Esophagus squamous epithelium (tissue), 5 donors: ENCODE measurements at places on chromosomes 7 and 10.
A peak's percentile ranks its signal among the peaks of the same experiment; 100 is the strongest.

DNA sequence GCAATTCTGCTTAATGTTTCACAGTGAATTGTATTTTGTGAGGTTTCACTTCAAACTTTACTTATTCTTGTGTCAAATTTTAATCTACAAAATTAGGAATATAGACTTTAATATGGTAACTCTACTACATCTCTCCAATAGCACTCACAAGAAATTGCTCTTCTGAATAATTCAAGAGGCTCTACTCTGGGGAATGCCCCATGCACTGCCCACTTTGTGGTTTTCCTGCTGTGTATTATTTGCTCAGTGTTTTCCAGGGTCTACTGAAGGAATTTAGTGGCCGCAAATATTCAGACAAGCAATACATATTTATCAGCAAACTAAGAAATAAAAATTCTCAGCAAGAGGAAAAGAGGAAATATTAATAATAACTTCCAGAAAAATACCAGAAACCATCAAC lies 611.4 kb downstream of the TNS3 start:
- no peak overlapping the region for H3K4me3 ChIP-seq
- no peaks in the 10 kb centered on the region for H3K27me3 ChIP-seq
- no peak for DNase-seq
- H3K36me3 ChIP-seq = no peaks in the 10 kb centered on the region
- H3K27ac ChIP-seq = no peak overlapping the region

DNA sequence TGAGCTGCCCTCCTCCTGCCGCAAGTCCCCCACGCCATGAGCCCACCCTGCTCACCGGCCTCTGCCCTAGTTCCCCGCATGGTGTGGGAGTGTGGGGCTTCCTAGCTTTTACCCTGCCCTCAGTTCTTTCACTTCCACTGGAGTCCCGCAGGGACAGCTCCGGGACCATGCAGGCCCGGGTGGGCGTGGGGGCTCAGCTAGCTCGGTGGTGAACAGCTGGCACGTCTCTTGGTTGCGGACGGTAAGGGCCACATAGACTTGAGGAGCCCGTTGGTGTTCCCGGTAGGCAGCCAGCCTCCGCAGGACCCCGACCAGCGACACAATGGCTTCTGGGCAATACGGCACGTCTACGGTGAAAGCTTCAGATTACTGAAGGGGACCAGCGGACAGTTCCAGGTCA lies 108.9 kb upstream of the CCZ1B start:
- H3K4me1 ChIP-seq = no peaks in the 10 kb centered on the region
- no peak overlapping the region for H3K27ac ChIP-seq
- no peak for DNase-seq
- H3K36me3 ChIP-seq = no peaks in the 10 kb centered on the region
- no peaks in the 10 kb centered on the region for H3K27me3 ChIP-seq

GRCh38 chr10:100886091-100886490 lies 26.7 kb upstream of the SLF2 start:
- no peaks in the 10 kb centered on the region for H3K36me3 ChIP-seq
- no peak overlapping the region for H3K27ac ChIP-seq
- H3K27me3 ChIP-seq = no peaks in the 10 kb centered on the region
- H3K4me3 ChIP-seq = no peak overlapping the region

DNA sequence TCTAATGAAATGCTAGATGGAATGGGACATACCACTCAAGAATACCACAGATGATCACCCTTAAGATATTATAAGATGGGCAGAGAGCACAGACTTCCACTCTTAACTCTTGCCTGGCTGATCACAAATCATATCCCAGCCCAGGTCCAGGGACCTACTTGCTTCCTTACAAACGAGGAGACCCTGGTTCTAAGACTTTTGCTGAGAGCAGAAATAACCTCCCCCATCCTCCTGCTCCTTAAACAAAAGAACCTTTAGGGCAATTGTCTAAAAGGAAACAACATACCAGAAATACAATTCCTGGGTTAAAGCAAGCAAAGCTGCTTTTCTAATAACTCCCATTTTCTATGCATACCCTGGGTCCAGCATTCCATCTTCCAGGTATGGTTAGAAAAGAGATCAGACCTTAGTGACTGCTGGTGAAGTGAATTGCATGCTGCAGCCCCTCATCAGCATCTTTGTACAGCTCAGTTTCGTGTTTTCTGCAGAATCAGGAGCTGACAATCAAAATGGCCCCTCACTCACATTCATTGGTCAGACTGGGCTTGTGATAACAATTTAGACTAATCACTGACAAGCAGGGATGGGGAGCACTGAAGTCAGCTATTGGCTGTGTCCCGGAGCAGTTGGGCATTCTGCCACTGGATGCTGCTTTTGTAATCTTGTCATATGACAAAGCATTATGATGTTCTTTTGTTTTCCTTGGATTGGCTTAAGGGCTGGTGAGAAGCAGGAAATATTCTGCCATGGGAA lies 14.6 kb downstream of the IFIT3 start:
- no peak for DNase-seq
- H3K36me3 ChIP-seq = peaks cover 23% of the 10 kb centered on the region
- peaks cover 14% of the 10 kb centered on the region for H3K4me1 ChIP-seq
- H3K4me3 ChIP-seq = no peak overlapping the region
- no peaks in the 10 kb centered on the region for H3K27me3 ChIP-seq

DNA sequence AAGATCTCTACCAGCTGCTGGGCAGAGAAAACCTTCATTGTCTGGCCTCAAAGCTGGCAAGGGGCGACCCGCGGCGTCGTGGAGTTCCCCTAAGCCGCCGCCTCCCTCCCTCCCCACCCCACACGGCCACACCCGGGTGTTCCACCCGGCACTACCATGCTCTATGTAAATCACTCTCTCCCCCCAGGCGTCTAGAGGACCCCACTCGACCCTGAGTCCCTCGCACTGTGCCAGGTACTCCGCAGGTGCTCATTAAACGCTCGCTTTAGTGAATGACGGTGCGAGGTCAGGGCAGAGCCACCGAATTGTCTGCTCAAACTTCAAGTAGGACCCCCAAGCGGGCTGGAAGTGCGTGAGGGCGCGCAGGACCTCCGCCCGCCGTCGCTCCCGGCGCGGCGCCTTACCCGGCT lies 628 bp downstream of the PARP12 start:
- H3K4me3 ChIP-seq = peak overlapping the region; percentile 84
- no peak for DNase-seq
- H3K36me3 ChIP-seq = no peaks in the 10 kb centered on the region
- H3K27me3 ChIP-seq = no peaks in the 10 kb centered on the region
- peaks cover 29% of the 10 kb centered on the region for H3K4me1 ChIP-seq
- H3K27ac ChIP-seq = peak overlapping the region; percentile 96

- no peak overlapping the region for H3K4me3 ChIP-seq
- DNase-seq = no peak
- no peaks in the 10 kb centered on the region for H3K4me1 ChIP-seq
- H3K27me3 ChIP-seq = no peaks in the 10 kb centered on the region
- H3K27ac ChIP-seq = no peak overlapping the region
Observed at GRCh38 chr10:123287594-123288247, 133.5 kb downstream of the BUB3 start.

DNA sequence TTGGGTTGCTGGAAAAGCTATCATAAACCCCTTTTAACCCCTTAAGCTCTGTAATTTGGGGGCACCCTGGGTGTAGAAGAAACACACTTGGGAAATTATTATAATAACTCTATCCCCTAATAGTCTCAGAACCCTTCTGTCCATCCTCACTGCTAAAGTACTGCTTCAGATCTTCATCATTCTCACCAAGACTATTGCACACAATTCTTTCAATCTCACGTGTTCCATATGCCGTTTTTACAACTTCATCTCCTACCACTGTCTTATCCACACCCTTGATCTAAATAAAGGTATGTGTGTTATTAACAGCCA lies 15.8 kb downstream of the ANKRD22 start:
- H3K27ac ChIP-seq = no peak overlapping the region
- H3K27me3 ChIP-seq = no peaks in the 10 kb centered on the region
- no peaks in the 10 kb centered on the region for H3K4me1 ChIP-seq
- no peaks in the 10 kb centered on the region for H3K36me3 ChIP-seq
- no peak overlapping the region for H3K4me3 ChIP-seq
- no peak for DNase-seq

DNA sequence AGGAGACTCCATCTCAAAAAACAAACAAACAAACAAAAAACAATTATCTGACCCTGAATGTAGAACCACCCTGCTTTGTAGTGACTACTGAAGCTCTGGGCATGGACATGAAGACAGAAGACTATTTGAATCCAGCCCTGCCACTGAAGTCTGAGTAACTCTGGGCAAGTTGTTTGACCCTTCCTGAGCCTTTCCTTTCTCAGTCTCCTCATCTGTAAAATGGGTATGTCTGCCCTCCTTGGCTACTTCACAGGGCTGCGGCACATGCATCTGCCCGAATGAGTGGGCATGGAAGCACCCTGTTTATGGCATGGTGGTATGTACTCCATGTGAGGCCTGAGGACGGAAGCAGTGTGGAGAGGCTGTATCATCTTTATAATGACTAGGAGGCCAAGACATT lies 22.2 kb upstream of the MALSU1 start:
- H3K27ac ChIP-seq = no peak overlapping the region
- DNase-seq = no peak
- no peaks in the 10 kb centered on the region for H3K36me3 ChIP-seq
- H3K27me3 ChIP-seq = no peaks in the 10 kb centered on the region

DNA sequence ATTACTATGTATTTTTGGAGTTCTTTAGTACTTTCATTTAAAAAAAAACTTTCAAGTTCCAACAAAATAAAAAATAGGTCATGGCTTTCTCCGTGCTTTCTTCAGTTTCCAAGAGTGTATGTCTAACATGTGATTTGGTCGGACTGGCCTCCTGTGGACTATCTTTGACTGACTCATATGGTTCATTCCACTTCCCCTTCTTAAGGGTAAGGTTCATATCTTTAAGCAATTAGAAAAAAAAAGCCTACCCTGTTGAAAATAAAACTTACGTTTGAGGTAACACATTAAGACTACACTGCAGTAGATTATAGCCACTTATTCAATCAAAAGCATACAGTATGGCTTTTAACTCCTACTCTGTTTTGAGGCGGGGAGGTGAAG lies 112.8 kb upstream of the AHR start:
- H3K4me1 ChIP-seq = no peaks in the 10 kb centered on the region
- no peak overlapping the region for H3K4me3 ChIP-seq
- H3K27ac ChIP-seq = no peak overlapping the region
- H3K36me3 ChIP-seq = no peaks in the 10 kb centered on the region

- no peaks in the 10 kb centered on the region for H3K27me3 ChIP-seq
- H3K4me1 ChIP-seq = peaks cover 5% of the 10 kb centered on the region
- DNase-seq = no peak
- H3K4me3 ChIP-seq = no peak overlapping the region
- no peak overlapping the region for H3K27ac ChIP-seq
Observed at GRCh38 chr10:50565301-50566083, 58.3 kb downstream of the SGMS1 start.

- H3K4me1 ChIP-seq = no peaks in the 10 kb centered on the region
- no peaks in the 10 kb centered on the region for H3K27me3 ChIP-seq
- H3K4me3 ChIP-seq = no peak overlapping the region
- H3K27ac ChIP-seq = no peak overlapping the region
- no peak for DNase-seq
Observed at GRCh38 chr10:88693392-88694020, 12.5 kb upstream of the LIPK start.

GRCh38 chr10:26448706-26449435 lies 10.7 kb downstream of the APBB1IP start:
- H3K36me3 ChIP-seq = no peaks in the 10 kb centered on the region
- peak overlapping the region; percentile 14 for H3K27ac ChIP-seq
- no peaks in the 10 kb centered on the region for H3K27me3 ChIP-seq

DNA sequence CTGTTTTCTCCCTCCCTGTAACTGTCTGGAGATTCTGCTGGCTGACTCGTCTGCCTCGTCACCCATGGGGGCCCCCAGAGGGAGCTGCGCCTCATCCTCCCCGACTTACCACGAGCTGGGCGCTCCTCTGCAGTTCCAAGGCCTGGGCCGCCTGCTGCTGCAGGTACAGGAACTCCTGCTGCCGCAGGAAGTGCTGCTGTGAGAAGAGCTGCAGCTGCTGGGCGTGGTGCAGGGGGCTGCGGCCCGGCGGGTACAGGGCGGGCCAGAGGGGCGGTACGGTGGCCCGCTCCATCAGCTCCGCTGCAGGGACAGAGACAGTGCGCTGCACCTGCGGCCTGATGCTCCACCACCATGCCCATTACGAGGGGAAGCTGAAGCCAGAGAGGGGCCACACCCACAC lies 47.7 kb downstream of the TNRC18 start:
- no peak overlapping the region for H3K4me3 ChIP-seq
- DNase-seq = no peak
- no peaks in the 10 kb centered on the region for H3K27me3 ChIP-seq
- peaks cover 36% of the 10 kb centered on the region for H3K36me3 ChIP-seq
- no peak overlapping the region for H3K27ac ChIP-seq
- peaks cover 6% of the 10 kb centered on the region for H3K4me1 ChIP-seq

DNA sequence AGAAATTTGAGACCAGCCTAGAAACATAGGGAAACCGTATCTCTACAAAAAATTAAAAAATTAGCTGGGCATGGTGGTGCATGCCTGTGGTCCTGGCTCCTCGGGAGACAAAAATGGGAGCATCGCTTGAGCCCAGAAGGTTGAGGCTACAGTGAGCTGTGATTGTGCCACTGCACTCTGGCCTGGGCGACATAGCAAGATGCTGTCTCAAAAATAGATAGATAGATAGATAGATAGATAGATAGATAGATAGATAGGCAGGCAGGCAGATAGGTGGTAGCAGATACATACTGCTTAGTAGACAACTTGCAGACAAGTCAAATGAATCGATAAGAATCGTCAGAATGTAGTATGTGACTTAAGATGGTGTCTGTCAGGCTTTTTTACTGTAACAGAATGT lies 106.9 kb downstream of the SND1 start:
- no peaks in the 10 kb centered on the region for H3K4me1 ChIP-seq
- H3K27me3 ChIP-seq = no peaks in the 10 kb centered on the region
- no peaks in the 10 kb centered on the region for H3K36me3 ChIP-seq
- DNase-seq = no peak
- no peak overlapping the region for H3K27ac ChIP-seq

DNA sequence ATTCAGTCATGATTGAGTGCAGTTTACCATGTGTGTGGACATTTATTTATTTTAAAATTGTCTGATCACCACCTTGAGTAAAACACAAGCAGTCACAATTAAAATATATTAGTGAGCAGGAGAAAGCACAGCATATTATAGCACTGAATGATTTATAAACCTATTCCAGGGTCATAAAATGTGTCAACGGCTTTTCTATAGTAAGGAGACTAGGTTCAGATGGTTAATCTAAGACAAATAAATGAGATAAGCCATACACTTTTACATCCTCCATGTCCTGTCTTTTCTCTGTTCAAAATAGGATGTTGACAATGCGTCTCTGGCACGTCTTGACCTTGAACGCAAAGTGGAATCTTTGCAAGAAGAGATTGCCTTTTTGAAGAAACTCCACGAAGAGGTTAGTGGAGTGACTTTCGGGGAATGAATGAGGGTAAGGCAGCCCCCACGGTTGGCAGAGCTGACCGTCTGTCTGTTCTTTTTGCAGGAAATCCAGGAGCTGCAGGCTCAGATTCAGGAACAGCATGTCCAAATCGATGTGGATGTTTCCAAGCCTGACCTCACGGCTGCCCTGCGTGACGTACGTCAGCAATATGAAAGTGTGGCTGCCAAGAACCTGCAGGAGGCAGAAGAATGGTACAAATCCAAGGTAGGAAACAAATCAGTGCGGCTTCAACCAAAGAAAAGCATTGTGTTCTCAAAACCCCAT lies 5.4 kb downstream of the VIM start:
- DNase-seq = no peak
- H3K27me3 ChIP-seq = no peaks in the 10 kb centered on the region
- H3K27ac ChIP-seq = peak overlapping the region; percentile 71

GRCh38 chr7:141930211-141930610 lies 14.0 kb downstream of the OR9A4 start:
- H3K36me3 ChIP-seq = no peaks in the 10 kb centered on the region
- H3K4me1 ChIP-seq = no peaks in the 10 kb centered on the region
- no peak overlapping the region for H3K27ac ChIP-seq
- no peak overlapping the region for H3K4me3 ChIP-seq
